ENCODE measurements at places on chromosomes 16 and 17.

GRCh38 chr17:40290629-40291280 lies 3.1 kb downstream of the CDC6 start:
- no peak overlapping the region for H3K4me3 ChIP-seq
- H3K36me3 ChIP-seq: no peaks in the 10 kb centered on the region
- no peaks in the 10 kb centered on the region for H3K4me1 ChIP-seq
- no peak for DNase-seq
- H3K27ac ChIP-seq: no peak overlapping the region

DNA sequence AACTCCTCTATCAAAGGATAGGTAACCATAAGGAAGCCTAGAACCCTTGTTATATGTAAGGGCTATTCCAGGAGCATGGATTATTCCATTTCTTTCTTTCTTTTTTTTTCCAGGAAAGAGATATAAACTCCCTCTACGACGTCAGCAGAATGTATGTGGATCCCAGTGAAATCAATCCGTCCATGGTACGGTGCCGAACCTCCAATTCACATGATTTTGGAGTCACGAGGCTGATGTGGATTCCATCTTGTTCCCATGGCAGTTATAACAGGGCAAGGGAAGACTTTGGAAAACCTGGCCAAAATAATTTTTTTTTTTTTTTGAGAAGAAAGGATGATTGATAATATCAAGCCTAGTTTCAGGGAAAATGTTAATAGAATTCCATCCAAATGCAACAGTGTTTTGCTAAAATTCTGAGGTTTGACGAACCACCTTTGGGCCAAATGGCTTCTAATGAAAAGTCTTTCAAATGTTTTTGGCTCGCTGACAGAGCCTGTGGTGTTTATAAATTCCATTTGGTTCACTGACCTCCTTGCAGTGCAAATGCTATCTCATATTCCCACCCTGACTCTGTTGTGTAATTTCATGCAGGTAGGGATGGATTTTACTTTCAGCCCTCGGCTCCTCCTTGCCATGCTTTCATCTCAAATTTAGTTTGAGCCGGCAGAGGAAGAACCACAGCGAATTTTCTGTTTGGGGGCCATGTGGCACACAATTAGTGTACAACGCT lies 90.0 kb downstream of the SDR42E1 start:
- DNase-seq: no peak
- no peaks in the 10 kb centered on the region for H3K36me3 ChIP-seq
- no peak overlapping the region for H3K27ac ChIP-seq
- H3K4me1 ChIP-seq: no peaks in the 10 kb centered on the region
- no peak overlapping the region for H3K4me3 ChIP-seq

- H3K4me1 ChIP-seq: peaks cover 7% of the 10 kb centered on the region
- no peaks in the 10 kb centered on the region for H3K27me3 ChIP-seq
- H3K36me3 ChIP-seq: no peaks in the 10 kb centered on the region
- DNase-seq: no peak
- H3K27ac ChIP-seq: no peak overlapping the region
Measured at GRCh38 chr17:38942696-38943334, 17.4 kb downstream of the LASP1NB start.

DNA sequence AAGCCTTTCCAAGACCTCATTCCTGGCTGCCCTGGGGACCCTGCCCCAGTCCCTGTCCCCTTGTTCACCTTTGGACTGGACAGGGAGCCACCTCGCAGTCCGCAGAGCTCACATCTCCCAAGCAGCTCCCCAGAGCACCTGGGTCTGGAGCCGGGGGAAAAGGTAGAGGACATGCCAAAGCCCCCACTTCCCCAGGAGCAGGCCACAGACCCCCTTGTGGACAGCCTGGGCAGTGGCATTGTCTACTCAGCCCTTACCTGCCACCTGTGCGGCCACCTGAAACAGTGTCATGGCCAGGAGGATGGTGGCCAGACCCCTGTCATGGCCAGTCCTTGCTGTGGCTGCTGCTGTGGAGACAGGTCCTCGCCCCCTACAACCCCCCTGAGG lies 38.7 kb upstream of the IL21R start:
- peaks cover 2% of the 10 kb centered on the region for H3K36me3 ChIP-seq
- H3K27me3 ChIP-seq: no peaks in the 10 kb centered on the region
- H3K27ac ChIP-seq: no peak overlapping the region
- no peak for DNase-seq
- no peak overlapping the region for H3K4me3 ChIP-seq

GRCh38 chr16:29148867-29149272 lies 164.0 kb downstream of the LAT start:
- H3K27me3 ChIP-seq: no peaks in the 10 kb centered on the region
- H3K36me3 ChIP-seq: no peaks in the 10 kb centered on the region
- H3K27ac ChIP-seq: peak overlapping the region; percentile 40
- no peak overlapping the region for H3K4me3 ChIP-seq
- DNase-seq: no peak

GRCh38 chr16:7624871-7625766 lies 292.5 kb downstream of the RBFOX1 start:
- DNase-seq: no peak
- H3K4me3 ChIP-seq: no peak overlapping the region
- no peaks in the 10 kb centered on the region for H3K27me3 ChIP-seq
- no peaks in the 10 kb centered on the region for H3K4me1 ChIP-seq
- no peak overlapping the region for H3K27ac ChIP-seq

DNA sequence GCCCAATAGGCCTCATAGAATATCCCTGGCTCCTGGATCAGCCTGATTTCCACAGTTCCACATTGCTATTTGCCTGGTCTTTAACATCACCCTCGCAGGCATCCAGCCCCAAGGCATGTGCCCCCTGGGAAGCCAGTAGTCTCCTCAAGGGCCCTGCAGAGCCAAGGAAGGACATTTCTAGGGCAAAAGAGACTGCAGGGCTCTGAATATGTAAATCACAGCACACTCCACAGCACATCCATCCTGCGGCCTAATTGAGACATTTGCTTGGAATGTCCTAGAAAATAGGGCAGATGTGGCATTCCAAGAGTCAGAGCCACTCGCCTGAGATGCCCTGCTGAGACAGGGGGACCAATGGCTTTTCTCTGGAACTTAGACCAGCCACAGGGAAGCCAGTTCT lies 11.4 kb upstream of the C16orf78 start:
- DNase-seq: no peak
- H3K4me3 ChIP-seq: no peak overlapping the region
- no peak overlapping the region for H3K27ac ChIP-seq
- H3K36me3 ChIP-seq: no peaks in the 10 kb centered on the region
- H3K4me1 ChIP-seq: no peaks in the 10 kb centered on the region

- H3K36me3 ChIP-seq: no peaks in the 10 kb centered on the region
- peak overlapping the region; percentile 50 for H3K4me3 ChIP-seq
- H3K4me1 ChIP-seq: peaks cover 12% of the 10 kb centered on the region
- DNase-seq: peak; percentile 67
- H3K27me3 ChIP-seq: no peaks in the 10 kb centered on the region
Measured at GRCh38 chr17:43360376-43360738, 38.4 kb upstream of the ARL4D start.

DNA sequence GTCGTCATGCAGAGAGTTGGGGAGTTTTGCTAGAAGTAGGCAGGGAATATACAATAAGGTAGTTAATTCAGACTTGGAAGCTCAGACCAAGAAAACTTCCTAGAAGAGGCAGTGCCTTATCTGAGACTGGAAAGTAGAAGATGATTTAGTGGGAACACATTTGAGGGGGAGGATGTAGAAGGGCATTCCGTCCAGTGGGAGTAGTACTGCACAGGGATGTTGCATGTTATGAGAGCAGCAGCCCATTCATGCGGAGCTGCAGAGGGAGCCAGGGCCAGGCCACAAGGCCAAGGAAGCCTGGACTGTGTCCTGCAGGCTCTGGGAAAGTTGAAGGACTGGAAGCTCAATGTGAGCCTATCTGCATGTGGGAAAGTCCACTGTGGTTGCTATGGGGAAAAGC lies 344.5 kb upstream of the EEF2KMT start:
- no peak overlapping the region for H3K4me3 ChIP-seq
- DNase-seq: no peak
- H3K27me3 ChIP-seq: no peaks in the 10 kb centered on the region
- no peak overlapping the region for H3K27ac ChIP-seq
- H3K4me1 ChIP-seq: no peaks in the 10 kb centered on the region
- no peaks in the 10 kb centered on the region for H3K36me3 ChIP-seq

DNA sequence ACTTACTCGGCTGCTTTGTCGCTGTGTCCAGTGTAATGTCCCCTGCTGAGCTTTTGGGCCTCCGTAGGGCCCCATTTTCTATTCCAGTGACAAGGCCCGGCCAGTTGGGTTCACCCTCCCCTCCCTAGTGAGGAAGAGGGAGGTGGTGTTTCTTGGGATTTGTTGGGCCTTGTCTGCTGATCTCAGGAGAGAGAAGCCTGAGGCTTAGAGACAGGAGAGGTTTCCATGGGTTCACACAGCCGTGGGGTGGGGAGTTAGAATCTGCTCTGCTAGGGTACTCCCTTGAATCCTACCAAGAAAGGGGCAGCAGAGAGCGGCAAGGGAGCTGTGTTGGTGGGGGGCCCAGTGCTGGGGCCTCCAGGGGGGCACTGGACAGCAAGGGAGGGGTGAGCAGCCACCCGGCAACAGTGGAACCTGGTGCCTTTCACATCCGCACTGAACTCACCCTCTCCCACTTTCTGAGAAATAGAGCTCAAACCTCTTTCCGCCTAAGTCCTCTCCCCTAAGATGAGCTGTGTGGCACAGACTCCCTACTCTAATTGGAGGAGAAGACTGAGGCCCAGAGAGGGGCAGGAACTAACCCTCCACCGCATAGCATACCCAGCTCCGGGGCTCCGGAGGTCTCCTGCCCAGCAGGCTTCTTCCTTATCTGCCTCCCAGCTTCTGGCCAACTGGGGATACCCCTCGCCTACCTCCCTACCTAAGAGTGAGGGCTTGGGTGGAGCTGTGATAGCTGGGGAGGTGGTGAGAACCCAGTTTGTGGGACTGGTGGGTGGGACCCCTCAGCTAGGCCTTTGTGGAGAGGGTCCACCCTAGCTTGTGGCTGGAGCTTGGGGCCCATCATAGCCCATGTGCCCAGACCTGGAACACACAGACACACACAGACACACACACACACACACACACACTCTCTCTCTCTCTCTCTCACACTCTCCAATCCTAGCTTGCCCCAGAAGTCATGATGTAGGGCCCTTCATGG lies 6.8 kb downstream of the TBKBP1 start:
- no peak overlapping the region for H3K27ac ChIP-seq
- DNase-seq: no peak
- H3K36me3 ChIP-seq: no peaks in the 10 kb centered on the region
- H3K27me3 ChIP-seq: no peaks in the 10 kb centered on the region
- H3K4me1 ChIP-seq: peaks cover 9% of the 10 kb centered on the region
- H3K4me3 ChIP-seq: no peak overlapping the region

DNA sequence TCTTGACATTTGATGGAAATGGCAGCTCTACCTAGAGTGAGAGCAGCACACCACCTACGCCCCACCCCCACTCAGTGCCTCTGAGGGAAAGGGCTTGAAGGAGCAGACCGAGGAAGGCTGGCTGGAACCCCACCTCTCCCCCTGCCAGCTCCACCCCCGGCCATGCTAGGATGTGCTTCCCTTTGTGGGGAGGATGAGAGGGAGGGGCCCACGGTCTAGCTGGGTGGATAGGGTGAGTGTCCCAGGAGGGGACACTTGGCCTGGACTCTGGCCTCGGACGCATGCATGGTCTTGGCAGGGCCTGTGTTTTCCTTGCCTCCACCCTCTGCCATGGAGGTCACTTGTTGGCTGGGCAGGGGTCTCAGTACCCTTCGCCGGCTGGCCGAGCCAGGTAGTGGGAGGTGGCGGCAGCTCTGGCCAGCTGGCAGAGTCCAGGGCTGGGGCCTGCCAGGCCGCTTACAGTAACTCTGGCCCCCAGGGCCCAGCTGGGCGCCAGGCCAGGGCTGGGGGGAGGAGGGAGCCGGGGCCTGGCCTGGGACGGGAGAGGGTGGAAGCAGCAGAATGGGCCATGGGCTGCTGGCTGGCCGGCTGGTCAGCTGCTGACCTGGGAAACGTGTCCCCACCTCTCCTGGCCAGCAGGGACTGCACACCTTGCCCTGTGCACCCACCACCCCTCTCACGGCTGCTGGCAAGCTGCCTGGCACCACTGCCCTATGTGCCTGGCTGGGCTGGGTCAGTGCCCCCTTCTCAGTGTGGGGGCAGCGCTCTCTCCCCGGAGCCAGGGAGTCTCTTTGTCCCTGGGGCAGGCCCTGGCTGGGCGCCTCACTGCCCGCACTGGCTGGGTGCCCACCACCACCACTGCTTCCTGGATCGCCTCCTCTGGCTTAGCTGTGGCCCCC lies 23.0 kb downstream of the RARA start:
- H3K36me3 ChIP-seq: no peaks in the 10 kb centered on the region
- peak; percentile 81 for DNase-seq
- H3K27me3 ChIP-seq: no peaks in the 10 kb centered on the region
- no peak overlapping the region for H3K4me3 ChIP-seq

- H3K4me1 ChIP-seq: peaks cover 43% of the 10 kb centered on the region
- DNase-seq: no peak
- H3K4me3 ChIP-seq: no peak overlapping the region
- no peaks in the 10 kb centered on the region for H3K27me3 ChIP-seq
- no peak overlapping the region for H3K27ac ChIP-seq
Measured at GRCh38 chr17:10130263-10130662, 68.1 kb downstream of the GAS7 start.
